Fibroblast of villous mesenchyme (primary cell): ENCODE measurements at places on chromosomes 16 and 17.

DNA sequence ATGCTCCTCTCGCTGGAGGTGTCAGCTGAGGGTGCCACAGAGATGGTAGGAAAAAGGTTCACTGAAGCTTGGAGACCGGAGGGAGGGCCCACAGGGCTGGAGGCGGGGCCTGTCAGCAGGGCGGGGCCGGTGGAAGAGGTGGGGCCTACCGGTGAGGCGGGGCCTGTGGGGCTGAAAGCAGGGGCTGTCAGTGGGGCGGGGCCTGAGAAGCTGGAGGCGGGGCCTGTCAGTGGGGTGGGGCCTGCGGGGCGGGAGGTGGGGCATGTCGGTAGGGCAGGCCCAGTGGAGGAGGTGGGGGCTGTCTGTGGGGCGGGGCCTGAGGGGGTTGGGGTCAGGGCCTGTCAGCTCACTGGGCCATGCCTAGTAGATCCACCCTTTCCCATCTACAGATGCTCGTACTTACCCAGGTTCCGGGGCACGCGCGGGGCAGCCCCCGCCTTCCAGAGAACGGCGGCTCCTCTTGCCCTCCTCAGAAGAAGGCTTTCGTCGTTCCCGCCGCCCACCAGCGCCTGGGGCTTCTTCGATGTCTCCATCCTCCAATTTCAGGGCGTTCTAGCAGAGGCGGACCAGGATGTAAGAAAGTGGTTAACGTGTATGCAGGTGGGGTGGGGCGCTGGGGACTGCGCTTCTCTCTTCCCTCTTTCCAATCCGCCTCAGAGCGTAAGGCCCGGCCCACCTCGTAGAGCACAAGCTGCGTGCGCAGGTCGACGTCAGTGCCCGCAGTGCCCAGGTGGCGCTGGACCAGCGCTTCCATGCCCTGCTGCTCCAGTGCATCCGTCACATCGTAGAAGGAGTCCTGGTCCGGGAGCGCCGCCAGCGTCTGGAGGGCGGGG, 9.8 kb downstream of the TMEM208 start:
- peak; percentile 56 for DNase-seq

DNA sequence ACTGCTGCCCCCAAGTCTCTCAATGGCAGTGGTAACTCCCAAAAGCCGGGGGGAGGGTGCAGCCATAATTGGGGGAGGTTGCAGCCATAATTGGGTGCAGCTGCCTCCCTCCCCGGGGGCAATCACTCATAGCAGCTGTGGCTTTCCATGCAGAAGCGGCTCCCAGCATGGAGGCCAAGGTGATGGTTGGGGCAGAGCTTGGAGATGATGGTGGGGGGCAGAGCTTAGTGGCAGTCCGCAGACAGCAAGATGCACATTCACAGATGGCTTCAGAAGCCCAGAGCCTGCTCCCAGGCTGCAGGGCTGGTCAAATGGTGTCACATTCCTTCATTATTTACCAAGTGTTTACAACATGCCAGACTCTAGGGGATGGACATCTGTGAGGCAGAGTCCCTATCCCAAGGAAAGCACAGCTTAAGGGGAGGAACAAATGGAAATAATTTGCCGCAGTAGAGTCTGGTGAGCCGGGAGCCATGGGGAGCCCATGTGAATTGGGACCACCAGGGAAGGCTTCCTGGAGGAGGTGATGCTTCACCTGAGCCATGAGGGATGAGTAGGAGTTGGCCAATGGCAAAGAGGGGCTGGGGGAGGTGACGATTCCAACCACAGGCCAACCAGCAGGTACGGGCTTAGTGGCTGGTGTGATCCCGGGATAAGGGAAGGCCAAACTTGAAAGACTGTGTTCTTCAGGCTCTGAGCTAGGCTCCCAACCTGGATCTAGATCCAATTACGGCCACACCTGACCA, 8.1 kb downstream of the DOC2B start:
- no peak for DNase-seq

DNA sequence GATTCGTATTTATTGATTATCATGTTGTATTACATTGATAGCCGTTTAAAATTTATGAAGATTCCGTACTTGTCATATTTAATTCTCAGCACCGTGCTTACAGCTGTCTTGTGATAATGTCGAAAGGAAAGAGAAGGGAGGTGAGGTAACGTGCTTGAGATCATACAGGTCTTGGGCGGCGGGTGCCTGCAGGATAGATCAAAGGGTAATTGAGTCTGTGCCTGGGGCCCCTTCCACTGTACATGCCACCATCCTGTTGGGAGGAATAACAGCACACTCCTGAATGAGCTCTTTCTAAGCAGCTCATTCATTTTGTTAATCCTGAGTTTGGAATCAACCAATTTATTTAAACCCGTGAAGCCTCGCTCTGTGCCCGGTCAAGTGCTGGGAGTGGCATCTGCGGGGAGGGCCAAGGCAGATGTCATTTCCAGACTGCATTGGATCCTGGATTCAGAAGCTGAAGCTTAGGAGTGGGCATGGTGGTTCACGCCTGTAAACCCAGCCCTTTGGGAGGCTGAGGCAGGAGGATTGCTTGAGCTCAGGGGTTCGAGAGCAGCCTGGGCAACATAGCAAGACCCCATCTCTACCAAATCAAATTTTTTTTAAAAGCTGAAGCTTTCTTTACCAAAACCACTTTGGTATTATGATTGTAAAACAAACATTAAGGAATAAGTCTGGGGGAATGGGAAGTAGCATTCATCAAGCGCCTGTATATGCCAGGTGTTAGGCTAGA, 25.8 kb downstream of the WWOX start:
- DNase-seq = no peak

DNA sequence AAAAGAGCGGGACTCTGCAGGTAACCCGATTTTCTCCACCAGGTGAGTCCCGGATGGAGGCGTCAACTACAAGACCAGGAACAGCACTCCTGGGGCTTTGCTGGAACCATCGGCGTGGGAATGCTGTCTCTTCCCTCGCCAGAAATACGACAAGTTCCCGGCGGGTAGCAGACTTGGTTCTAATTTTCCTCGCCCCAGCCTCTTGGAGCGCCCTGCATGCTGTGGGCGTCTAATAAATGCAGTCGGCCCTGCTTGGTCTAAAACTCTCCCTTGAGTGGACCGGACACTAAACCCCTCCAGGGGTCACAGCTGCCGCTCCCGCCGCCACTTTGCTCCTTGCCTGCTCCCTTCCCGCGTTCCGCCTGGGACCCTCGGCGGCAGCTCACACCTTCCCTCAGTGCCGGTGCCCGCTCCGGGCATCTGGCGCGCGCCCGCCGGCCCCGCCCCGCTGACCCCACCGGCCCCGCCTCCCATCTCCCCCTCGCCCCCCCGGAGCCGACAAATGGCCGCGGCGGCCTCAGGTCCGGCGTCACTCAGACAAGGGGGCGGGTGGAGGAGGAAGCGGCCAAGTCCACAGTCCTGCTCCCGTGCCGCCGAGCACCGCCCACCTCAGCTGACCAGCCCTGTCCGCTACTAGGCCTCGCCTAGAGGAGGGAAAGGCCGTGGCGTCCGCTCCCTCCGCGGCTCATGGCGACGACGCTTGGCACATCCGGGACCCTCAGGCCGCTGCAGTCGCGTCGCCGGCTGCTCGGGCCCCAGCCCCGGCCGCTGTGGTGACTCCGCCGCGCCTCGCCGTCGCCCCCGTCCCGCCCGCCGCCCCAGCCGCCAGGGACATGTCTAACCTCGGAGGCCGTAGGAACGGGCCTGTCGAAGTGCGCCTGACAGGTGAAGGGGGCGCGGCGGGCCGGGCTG, 65.8 kb downstream of the KPNA2 start:
- DNase-seq = peak; percentile 93

- no peak for DNase-seq
Observed at GRCh38 chr16:12965274-12965804, 63.9 kb downstream of the SHISA9 start.

GRCh38 chr16:49499869-49500610, 126.4 kb downstream of the C16orf78 start:
- no peak for DNase-seq

GRCh38 chr17:62868723-62869122, 60.6 kb upstream of the MARCHF10 start:
- DNase-seq = no peak

- DNase-seq = no peak
Observed at GRCh38 chr17:29697371-29697770, 74.7 kb upstream of the CORO6 start.

DNA sequence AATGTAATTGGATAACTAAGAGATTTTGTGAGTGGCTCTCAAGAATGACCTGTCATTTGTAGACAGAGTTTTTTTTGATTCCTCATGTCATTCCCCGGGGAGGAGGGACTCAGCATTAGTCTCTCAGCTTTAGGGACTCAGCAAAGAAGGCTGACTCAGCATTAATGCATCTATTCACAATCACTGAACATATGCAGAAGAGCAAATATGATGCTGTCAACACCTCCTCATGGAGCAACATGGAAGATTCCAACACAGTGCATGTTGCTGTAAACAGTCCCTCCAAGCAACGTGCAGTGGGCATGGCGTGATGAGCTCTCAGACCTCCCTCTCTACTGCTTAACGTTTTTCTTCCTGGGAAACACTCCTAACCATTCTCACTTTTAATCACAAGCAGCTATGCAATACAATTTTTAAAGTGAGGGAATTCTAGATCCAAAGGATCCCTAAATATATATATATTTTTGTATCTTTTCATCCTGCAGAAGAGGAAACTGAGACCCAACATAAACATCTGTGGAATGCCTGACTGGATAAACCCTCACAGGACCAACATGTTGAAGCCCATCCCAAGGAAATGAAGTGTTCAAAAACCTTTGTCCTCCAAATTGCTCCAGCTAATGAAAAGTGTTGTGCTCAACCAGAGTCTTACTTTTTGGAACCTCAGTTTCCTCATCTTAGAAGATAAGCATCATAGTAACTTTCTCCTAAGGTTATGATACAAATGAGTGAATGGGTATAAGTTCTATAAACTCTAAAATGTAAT, 38.9 kb downstream of the TMEM100 start:
- no peak for DNase-seq

- DNase-seq = peak; percentile 6
Observed at GRCh38 chr17:71765437-71765836, 355.4 kb upstream of the SOX9 start.

- DNase-seq = no peak
Observed at GRCh38 chr17:32241640-32242039, 24.0 kb upstream of the RHBDL3 start.

GRCh38 chr17:50452630-50453300, 15.9 kb downstream of the CHAD start:
- peak; percentile 69 for DNase-seq

DNA sequence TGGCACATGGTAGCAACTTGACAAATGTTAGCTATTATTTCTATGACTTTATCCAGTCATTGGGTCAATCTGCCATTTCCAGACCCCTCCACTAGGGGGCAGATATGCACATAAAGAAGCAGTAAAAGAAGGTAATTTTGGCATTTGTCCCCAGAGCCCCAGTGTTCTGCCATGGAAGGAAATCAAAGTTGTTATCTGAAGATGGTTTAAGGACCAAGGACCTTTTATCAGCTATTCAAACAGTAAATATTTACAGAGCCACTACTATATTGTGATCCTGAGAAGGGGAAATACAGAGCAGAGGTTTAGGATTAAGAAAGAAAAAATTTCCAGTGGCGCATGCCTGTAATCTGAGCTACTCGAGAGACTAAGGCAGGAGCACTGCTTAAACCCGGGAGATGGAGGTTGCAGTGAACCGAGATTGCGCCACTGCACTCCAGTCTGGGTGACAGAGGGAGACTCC, 20.0 kb downstream of the TRAF4 start:
- peak; percentile 83 for DNase-seq

DNA sequence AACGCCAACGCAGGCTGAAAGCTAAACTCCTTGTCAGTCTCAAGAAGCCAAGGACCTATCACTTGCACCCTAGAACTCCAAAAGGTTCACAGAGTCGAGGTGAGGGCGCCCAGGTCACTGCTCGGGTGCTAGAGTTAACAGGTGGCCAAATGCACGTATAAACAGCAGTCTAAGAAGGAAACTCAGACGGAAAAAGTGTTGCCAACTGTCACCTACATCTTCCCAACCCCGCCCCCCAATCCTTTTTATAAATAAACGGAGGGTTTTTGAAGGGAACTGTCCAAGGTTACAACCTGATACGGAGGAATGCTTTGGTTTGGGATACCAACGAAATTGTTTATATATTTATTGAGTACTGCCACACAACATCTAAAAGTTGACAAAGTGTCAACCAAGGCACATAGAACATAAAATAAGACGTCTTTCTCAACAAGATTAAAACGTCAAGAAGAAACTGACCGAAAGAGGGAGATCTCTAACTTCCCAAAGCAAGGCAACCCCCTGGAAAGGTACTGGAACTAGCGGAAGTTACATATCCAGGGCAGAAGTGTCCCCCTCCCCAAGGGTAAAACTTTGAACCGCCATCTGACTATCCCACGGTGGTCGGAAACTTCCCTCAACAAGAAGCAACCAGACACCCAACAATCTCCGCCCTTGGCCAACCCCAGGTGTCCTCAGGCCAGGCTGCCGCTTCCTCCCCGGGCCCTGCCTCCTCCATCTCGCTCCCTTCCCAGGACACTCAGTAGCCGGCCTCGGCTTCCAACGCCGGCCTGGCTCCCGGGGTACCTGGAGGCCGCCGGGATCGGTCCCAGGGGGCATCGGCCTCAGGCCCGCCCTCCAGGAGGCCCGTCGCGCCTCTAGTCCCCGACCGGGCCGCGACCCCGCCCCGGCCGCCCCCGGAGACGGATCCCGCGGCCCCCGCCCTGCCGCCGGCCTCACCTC, 982 bp downstream of the SPAG9 start:
- peak; percentile 73 for DNase-seq

GRCh38 chr17:77115947-77116346, 24.8 kb upstream of the SEC14L1 start:
- no peak for DNase-seq

DNA sequence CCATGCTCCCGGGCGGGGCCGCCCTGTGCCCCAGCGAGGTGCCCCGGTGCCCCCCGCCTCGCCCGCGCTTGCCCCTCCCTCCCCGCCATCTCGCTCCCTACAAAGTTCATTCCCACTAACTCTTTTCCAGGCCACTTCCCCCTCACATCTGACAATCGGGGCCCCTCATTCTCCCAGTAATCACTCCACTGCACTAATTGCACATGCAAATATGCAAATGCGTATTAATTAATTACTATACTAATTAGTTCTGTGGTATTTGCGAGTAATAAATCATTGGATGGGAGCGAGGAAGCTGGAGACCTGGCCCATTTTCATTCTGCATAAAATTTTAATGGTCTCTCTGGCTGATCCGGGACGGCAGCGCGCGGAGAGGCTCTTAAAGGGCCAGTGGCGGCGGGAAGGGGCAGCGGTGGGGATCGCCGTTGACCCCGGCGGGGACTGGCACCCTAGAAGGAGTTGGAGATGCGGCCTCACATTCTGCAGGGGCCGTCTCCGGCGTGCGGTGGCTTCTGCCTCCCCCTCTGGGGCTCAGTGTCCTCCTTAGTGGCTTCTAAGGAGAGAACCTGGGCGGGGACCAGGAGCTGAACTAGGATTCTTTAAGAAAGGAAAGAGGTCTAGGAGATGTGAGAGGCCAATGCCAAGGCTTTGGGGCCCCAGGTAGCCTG, 8.4 kb upstream of the PPP1R1B start:
- peak; percentile 17 for DNase-seq

DNA sequence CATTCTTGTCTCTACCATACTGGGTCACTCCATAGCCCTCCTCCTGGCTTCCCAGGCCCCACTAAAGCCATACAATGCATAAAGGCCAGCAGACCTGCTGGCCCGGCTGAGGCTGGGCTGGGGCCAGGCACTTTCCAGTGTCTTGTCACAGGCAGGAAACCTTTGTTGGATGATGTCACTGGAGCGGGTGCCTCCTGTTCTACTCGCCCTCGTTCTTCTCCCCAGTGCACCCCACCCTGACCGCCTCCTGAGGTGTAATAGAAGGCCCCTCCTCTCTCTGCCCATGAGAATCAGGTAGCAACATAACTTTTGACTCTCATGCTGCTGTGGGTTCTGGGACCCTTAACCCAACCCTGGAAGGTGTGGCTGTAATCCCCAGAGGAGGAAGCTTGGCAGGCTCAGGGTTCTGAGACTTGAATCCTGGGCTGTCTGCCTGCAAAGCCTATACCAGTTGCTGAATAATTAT, 54.2 kb upstream of the IL34 start:
- DNase-seq = no peak
